ENCODE measurements at places on chromosomes 12 and 14.

DNA sequence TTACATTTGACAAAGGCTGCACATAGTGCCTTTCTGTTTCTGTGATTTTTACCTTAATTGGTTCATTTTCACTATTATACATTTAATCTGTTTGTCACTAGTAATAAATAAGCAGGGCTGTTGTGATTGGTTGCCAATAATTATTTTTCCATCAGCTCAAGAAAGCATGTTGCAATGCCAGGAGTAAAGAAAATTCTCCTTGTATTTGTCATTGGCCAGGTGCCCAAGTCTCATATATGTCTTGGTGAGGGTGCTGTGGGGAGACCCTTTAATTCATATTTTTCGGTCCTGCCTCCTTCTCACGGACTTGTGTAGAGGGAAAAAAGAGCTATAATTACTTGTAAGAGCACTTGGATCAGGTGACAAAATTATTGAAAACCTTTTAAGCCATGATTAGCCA is 108.0 kb downstream of the KITLG start:
- no peak overlapping the region for H3K4me3 ChIP-seq
- no peak overlapping the region for H3K27ac ChIP-seq
- H3K36me3 ChIP-seq: no peaks in the 10 kb centered on the region
- DNase-seq: no peak
- H3K27me3 ChIP-seq: no peaks in the 10 kb centered on the region

DNA sequence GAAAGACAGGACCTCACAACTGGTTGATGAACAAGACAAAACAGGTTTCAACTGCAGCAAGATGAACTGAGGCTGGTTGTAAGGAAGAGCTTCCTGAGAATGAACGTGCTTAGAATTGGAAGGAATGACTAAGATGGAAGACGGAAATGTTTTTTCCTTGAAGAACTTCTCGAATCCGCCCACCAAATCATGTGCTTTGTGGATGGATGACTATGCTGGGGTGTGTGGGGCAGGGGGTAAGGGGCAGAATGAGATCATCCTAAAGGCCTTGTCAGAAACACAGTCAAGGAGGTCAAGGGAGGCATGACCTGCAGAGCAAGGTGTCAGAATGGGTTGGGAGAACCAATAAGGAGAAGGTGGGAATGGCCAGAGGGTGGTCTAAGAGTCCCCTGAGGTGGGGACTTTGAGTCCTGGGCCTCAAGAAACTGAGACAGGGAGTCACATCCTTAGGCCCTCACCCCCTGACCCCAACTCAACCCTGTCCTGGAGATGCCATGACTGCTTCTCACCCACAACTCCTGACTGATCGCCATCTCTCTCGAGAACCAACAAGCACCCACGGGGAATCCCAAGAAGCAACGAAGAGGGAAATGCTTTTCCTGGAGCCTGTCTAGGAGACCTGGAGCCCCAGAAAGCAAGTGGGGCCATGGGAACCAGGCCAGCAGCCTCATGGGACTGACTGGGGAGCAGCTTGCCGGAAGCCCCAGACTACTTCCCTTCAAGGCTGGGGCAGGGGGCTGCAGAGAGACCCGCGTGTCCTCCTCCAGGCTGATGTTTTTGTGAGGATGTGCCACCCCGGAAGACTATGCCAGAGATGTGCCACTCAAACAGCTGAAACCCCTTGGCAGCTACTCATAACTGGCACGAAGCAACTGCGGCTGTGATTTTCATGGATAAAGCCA is 84.0 kb downstream of the ACTN1 start:
- no peak for DNase-seq
- H3K4me1 ChIP-seq: no peaks in the 10 kb centered on the region
- peaks cover 17% of the 10 kb centered on the region for H3K36me3 ChIP-seq

GRCh38 chr14:53367644-53368026 is 214.5 kb upstream of the DDHD1 start:
- no peak for DNase-seq
- no peaks in the 10 kb centered on the region for H3K27me3 ChIP-seq
- H3K36me3 ChIP-seq: no peaks in the 10 kb centered on the region

DNA sequence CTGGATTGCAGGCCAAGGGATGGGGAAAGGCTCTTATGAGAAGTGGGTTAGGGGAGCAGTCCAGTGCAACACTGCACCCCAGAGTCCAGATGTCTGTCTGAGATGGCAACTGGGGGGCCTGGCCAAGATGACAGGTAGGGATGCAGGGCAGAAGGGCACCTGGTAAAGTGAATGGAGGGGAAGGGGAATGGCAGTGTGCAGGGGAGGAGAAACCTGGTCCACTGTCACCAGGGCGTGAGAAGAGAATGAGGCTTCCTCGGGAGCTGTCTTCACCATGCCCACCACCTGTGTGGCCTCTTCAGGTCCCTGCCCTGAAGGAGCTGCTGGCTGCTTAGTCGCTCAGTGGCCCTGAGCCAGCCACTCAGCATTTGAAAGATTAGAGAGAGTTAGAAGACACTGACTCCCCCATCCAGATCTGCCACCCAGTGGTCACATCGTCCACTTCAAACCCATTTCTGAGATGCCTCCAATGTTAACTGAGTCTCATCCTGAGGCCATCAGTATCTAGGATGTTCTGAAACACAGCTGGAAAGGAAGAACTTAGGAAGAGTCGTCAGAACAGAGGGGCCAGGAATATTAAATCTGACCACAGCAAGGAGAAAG is 57.3 kb downstream of the PLEKHG3 start:
- H3K4me1 ChIP-seq: peaks cover 93% of the 10 kb centered on the region
- DNase-seq: no peak
- H3K4me3 ChIP-seq: no peak overlapping the region
- H3K27me3 ChIP-seq: no peaks in the 10 kb centered on the region

DNA sequence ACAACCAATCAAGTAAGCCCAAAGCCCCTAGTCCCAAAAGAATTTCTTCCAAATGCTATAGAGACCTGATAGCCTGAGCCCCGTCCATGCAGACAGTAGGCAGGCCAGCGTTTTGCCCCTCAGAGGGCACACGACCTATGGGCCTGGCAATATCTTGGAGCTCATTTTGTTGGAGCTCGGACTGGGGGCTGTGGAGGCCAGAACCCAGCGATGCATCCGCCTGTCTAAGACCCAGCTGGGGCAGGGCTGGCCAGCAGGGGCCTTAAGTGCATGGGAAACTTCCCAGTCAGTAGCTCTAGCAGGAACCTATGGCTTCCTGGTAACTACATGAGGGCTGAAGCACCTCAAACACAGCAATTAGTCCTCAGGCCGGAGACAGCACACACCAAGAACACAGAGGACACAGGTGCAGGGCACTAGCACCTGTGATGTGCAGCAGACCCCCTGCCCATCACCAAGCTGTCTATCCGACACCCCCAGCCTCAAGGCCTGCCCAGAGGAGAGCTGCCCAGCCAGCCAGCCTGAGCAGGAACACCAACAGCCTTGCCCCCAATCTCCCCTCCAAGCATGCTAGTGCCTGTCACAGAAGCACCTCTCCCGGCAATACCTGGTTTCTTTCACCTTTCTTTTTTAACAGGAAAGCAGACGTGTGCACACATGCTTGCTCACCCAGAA is 50.8 kb downstream of the ARL6IP4 start:
- H3K36me3 ChIP-seq: no peaks in the 10 kb centered on the region
- no peak for DNase-seq
- H3K27me3 ChIP-seq: no peaks in the 10 kb centered on the region
- H3K27ac ChIP-seq: no peak overlapping the region

DNA sequence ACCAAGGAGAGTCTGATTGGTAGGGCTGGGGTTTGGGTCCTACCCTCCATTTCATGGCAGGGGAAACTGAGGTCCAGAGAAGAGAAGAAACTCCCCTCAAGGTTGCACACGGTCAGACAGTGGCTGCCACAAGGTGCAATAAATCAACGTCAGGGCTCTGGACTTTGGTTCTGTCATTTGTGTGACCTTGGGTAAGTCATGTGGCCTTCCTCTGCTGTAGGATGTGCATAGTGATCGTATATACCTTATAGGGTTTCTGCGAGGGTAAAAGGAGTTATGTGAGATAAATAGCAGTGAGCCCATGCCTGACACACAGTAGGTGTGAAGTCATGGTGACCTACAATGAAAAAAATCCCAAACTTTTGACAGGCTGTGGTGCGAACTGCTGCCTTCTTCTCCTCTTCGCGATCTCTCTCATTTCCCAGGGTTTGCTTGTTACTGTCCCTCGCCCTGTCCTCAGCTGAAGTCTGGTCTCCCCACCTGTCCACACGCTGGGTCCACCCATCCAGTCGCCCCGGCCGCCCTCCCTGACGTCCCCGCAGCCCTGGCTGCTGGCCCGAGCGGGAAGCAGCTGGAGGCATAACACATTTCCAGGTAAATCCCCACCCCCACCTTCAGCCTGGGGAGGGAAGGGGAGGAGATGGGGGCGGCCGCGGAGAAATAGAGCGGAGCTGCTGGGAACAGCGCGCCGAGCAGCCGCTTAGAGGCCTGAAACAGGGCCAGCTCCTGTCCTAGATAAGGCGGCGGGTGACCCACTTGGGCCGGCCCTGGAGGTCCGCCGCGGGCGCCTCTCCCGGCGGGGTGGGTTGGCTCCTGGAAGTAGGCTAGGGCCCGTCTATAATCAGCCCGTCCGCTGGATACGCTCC is 1.8 kb upstream of the FAM222A start:
- H3K27me3 ChIP-seq: peaks cover 13% of the 10 kb centered on the region
- no peak overlapping the region for H3K4me3 ChIP-seq
- H3K36me3 ChIP-seq: no peaks in the 10 kb centered on the region
- no peak overlapping the region for H3K27ac ChIP-seq
- H3K4me1 ChIP-seq: peaks cover 12% of the 10 kb centered on the region

DNA sequence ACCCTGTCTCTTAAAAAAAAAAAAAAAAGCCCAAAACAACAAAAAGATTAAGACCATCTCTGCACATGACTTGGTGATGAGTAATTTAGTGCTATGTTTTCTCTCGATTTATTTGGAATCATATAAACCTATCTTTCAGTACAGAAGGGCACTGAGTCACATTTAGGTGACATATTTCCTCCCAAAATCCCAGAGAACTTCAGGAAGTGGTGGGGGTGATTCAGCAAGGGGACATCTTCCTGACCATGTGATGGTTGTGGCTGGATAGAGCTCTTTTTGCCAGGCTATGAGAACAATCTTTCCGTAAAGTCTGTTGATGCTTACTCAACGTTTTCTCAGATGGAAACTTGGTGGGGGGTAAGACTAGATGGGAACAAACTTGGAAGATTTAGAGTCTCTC is 50.0 kb downstream of the PPFIBP1 start:
- H3K36me3 ChIP-seq: no peaks in the 10 kb centered on the region
- H3K4me3 ChIP-seq: no peak overlapping the region
- DNase-seq: no peak
- H3K27ac ChIP-seq: no peak overlapping the region
- no peaks in the 10 kb centered on the region for H3K27me3 ChIP-seq

- H3K27ac ChIP-seq: peak within 1 kb of the TSS; percentile 90
- peak within 1 kb of the TSS; percentile 55 for H3K4me3 ChIP-seq
- H3K4me1 ChIP-seq: peaks cover 55% of the 10 kb centered on the region
- H3K27me3 ChIP-seq: no peaks in the 10 kb centered on the region
- no peaks in the 10 kb centered on the region for H3K36me3 ChIP-seq
Measured at GRCh38 chr14:102776761-102777710, at the start of gene TRAF3. Gene TRAF3, plus strand, starts transcription at chr14:102777449. Its CDS starts 92,753 bp downstream, at chr14:102870202.

DNA sequence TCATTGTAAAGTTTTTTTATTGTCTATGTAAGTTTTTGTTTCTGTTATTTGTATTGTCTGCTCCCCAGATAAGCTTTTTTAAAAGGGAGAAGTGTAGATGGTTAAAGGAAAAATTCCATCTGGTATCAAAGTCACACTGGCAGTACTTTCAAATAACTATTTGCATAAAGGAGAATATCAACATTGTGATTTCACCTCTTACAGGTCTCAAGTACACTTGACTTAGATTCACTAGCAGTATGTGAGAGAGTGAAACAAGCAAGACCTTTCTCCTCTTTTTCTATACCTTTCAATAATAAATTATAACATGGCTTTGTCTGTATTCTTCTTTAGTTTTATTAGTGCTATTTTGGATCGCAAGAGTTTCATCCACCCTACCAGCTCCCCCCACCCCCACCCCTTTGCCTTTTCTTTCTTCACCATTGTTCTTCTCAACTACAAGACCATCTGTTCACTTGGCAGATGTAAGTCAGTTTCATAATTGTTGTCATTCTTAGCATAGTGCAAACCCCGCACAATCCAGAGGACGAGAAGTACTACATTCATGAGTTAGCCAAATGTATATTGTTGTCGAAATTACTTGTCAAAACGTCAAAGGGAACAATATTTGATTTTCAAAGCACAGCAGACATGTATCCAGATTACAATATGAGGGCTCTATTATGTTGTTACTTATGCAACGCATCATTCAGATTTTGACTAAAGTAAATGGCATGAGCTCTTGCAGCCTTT is 602.7 kb upstream of the FLRT2 start:
- no peaks in the 10 kb centered on the region for H3K4me1 ChIP-seq
- H3K36me3 ChIP-seq: no peaks in the 10 kb centered on the region
- H3K4me3 ChIP-seq: no peak overlapping the region
- H3K27ac ChIP-seq: no peak overlapping the region

DNA sequence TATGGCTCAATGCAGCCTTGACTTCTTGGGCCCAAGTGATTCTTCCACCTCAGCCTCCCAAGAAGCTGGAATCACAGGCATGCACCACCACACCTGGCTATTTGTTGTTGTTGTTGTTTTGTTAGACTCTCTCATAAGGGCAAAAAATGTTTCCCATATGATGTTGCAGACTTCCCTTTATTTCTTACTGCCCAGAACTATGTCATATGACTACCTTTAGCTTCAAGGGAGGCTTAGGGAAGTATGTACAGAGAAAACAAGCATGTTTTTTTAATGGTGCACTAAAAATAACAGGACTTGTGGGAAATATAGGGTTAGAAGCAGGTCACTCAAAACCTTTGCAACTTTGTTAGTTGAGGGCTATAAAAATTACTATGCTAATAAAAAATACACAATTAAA is 4.3 kb upstream of the GPR19 start:
- H3K4me1 ChIP-seq: peaks cover 42% of the 10 kb centered on the region
- no peak overlapping the region for H3K4me3 ChIP-seq
- H3K36me3 ChIP-seq: no peaks in the 10 kb centered on the region

DNA sequence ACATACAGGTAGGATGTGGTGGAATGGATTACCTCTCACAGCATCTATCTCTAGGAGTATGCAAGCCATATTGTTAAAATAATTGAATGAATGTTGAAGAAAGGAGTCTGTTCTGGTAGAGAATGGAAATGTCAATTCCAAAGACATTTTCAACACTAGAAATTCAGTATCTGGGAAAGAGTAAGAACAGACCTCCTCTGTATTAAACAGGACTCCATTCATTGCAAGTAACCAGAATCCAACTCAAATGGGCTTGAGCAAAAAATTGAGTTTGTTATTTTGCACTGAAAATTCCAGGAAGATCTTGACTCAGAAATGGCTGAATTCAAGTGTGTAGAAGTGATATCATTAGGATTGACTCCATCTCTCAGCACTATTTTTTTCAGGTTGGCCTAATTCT is 168.1 kb downstream of the C12orf42 start:
- no peak overlapping the region for H3K4me3 ChIP-seq
- H3K27ac ChIP-seq: no peak overlapping the region
- no peaks in the 10 kb centered on the region for H3K36me3 ChIP-seq
- H3K4me1 ChIP-seq: no peaks in the 10 kb centered on the region
- no peaks in the 10 kb centered on the region for H3K27me3 ChIP-seq

GRCh38 chr14:89618330-89618708 is 201.3 kb upstream of the FOXN3 start:
- no peak for DNase-seq
- peak overlapping the region; percentile 49 for H3K4me3 ChIP-seq
- peak overlapping the region; percentile 80 for H3K27ac ChIP-seq
- no peaks in the 10 kb centered on the region for H3K36me3 ChIP-seq
- no peaks in the 10 kb centered on the region for H3K27me3 ChIP-seq
- H3K4me1 ChIP-seq: peaks cover 67% of the 10 kb centered on the region

GRCh38 chr14:31265701-31266398 is 58.3 kb upstream of the HECTD1 start:
- H3K4me1 ChIP-seq: no peaks in the 10 kb centered on the region
- H3K27ac ChIP-seq: no peak overlapping the region
- H3K27me3 ChIP-seq: no peaks in the 10 kb centered on the region
- DNase-seq: no peak
- no peaks in the 10 kb centered on the region for H3K36me3 ChIP-seq

Data from CD4-positive, alpha-beta memory T cell (primary cell).